ENCODE measurements at places on chromosomes 2 and 18.

DNA sequence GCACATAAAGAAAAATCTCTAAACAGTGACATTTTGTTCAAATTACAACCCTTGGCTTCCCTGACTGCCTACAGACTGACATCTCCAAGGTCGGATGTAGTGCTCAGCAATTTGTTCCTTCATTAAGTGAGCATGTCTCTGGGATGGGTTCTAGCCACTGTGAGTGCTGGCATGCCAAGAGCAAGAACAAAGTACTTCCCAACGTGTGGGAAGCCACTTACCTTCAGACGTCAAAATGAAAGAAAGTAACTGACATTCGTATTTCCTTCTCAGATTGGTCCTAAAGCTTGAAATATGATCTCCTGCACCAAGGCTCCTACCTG is 193.8 kb downstream of the SLC8A1 start:
- DNase-seq, result no peak

- DNase-seq, result no peak
These were observed 100.0 kb upstream of the DTNA start for GRCh38 chr18:34609986-34610648.

DNA sequence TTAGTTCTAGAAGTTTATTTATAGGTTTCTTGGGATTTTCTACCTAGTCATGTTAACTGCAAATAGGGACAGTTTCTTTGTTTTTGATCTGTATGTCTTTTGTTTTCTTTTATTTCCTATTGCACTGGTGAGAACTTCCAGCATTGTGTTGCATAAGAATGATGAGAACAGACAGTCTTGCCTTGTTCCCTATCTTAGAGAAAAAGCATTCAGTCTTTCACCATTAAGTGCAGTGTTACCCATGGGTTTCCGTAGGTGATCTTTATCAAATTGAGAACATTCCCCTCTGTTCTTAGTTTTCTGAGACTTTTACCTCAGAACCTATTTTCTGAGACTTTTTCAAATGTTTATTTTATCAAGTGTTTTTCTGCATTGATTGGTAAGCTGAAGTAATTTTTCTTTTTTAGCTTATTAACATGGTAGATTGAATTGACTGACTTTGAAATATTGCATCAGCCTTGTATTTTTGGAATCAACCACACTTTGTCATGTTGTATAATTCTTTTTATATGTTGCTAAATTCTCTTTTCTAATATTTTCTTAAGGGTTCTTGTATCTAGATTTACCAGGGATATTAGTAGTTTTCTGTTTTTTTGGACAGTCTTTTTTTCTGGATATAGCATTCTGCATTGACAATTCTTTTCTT is 17.2 kb downstream of the MFSD6 start:
- DNase-seq, result no peak

DNA sequence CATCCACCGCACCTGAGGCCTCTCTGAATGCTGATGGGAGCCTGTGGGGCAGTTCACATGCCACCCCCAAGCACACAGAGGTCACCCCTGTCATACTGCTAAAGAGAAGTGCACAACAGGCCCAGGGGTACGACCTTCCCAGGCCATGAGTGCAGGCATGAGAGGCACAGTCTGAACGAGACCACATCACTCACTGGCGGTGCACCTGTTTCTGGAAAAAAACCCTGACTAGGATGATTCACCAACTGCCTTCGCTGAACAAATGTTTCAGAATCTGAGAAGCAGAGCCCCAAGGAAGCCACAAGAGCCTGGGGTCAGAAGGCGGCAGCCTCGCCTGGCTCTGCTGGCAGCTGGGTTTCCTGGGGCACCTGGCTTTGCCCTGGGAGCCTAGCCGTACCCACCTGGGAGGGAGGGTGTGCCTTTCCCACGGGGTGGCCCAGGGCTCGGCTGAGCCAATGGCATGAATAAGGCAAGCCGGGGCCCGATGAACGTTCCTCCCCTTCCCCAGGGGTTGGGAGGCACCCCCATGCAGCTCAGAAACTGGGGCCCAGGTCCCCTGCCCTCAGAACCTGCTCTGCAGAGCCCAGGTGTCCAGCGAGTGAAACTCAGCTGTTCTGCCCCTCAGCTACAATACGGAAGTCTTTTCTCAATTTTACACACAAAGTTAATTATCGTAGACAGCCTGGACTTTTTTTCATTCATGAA is 73.8 kb downstream of the HDAC4 start:
- DNase-seq, result peak; percentile 32

GRCh38 chr2:3121601-3122000 is 256.0 kb downstream of the EIPR1 start:
- DNase-seq, result no peak

DNA sequence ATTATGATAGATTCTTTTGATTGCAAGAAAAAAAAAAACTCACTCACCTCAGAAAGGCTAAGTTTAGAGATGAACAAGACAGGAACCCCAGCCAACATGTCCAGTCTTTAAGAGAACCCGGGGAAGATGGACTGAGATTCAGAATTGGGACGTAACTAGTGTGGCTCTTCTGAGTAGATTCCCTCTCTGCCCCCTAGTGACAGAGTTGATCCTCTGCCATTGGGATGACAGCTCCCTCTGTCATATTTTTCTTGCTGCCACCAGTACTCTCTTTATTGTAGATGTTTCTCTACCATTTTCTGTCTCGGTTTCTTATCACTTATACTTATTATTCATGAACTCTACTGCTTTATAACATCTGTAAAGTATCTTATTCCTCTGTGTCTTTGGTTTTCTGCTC is 77.7 kb downstream of the GULP1 start:
- DNase-seq, result no peak

DNA sequence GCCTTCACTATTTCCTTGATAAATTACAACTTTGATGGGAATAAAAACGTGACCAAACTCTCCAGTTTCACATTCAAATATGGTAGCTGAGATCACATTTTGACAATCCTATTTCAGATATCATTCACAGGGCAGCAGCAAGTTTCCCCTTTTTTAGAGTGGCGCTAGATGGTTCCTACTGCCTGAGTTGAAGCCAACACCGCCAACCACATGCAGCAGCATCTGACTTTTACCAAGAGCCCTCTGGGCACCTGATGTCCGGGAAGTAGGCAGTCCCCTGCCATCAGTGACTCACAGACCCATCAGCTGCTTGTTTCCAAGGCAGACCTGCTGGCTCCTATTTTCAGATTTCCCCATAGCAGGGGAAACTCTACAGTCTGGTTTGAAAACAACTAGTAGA is 4.0 kb upstream of the MREG start:
- peak; percentile 52 for DNase-seq

Data from B cell (primary cell).